Pulmonary artery endothelial cell (primary cell): ENCODE measurements at places on chromosomes 6 and 20. TPM values are rescaled to one million over a fixed set of nuclear protein-coding genes. Genes with fewer than 3 reads are reported as not detected.

KHDC3L gene
- total RNA-seq: not detected in 2 replicates

BCAS1 gene
- total RNA-seq: not detected in 2 replicates

GJA1 gene
- total RNA-seq: 313 and 605 TPM in 2 replicates

C20orf204 gene
- 1.7 and 1.9 TPM in 2 replicates for total RNA-seq

KIAA0408 gene
- total RNA-seq: not detected in 2 replicates

TENT5A gene
- total RNA-seq: 6.9 and 7.5 TPM in 2 replicates

HMGCLL1 gene
- total RNA-seq: 0.07 and 0.74 TPM in 2 replicates
